Natural killer cell (primary cell): ENCODE measurements at places on chromosomes 1 and 21. TPM values are rescaled to one million over a fixed set of nuclear protein-coding genes. Genes with fewer than 3 reads are reported as not detected.
A peak's percentile ranks its signal among the peaks of the same experiment; 100 is the strongest.

The TNFSF4 gene
- 3.7 TPM for total RNA-seq

The GBP2 gene
- total RNA-seq, result 153 TPM

The LRRC53 gene
- total RNA-seq, result not detected

The GNAT2 gene
- total RNA-seq, result not detected

The ARID4B gene
- 178 TPM for total RNA-seq

GRCh38 chr1:90351019-90351418 is 356.1 kb downstream of the ZNF326 start:
- H3K27ac ChIP-seq, result no peak overlapping the region
- H3K4me1 ChIP-seq, result no peaks in the 10 kb centered on the region
- H3K36me3 ChIP-seq, result no peaks in the 10 kb centered on the region
- no peaks in the 10 kb centered on the region for H3K27me3 ChIP-seq

DNA sequence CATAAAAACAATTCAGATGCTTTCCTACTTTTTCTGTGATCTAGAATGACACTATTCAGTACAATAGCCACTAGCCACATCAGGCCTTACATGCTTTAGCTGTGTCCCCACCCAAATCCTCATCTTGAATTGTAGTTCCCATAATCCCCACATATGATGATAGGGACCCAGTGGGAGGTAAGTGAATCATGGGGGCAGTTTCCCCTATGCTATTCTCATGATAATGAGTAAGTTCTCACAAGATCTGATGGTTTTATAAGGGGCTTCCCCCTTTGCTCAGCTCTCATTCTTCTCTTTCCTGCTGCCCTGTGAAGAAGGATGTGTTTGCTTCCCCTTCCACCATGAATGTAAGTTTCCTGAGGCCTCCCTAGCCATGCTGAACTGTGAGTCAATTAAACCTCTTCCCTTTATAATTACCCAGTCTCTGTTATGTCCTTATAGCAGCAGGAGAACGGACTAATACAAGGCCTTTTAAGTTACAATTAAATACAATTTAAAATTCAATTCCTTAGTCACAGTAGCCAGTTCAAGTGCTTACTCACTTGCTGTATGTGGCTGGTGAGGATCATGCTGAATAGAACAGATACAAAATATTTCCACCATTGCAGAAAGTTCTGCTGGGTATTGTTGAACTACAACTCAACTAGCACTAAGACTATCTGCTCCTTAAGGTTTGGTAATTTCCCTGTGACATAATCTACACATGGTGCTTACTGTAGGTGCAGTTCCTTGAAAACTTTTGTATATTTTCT is 106.7 kb downstream of the SCMH1 start:
- H3K27me3 ChIP-seq, result no peaks in the 10 kb centered on the region
- DNase-seq, result no peak
- no peaks in the 10 kb centered on the region for H3K36me3 ChIP-seq
- H3K4me3 ChIP-seq, result no peak overlapping the region
- no peaks in the 10 kb centered on the region for H3K4me1 ChIP-seq

- peaks cover 3% of the 10 kb centered on the region for H3K27me3 ChIP-seq
- H3K4me1 ChIP-seq, result no peaks in the 10 kb centered on the region
- H3K4me3 ChIP-seq, result no peak overlapping the region
- H3K27ac ChIP-seq, result no peak overlapping the region
These were observed 77.4 kb downstream of the FOXD2 start for GRCh38 chr1:47515164-47515789.

- H3K27ac ChIP-seq, result no peak overlapping the region
- no peaks in the 10 kb centered on the region for H3K27me3 ChIP-seq
- H3K4me3 ChIP-seq, result no peak overlapping the region
- H3K36me3 ChIP-seq, result peaks cover 3% of the 10 kb centered on the region
- no peak for DNase-seq
These were observed 17.9 kb downstream of the B3GALNT2 start for GRCh38 chr1:235486321-235486720.

- no peak overlapping the region for H3K4me3 ChIP-seq
- DNase-seq, result no peak
- no peaks in the 10 kb centered on the region for H3K4me1 ChIP-seq
- no peaks in the 10 kb centered on the region for H3K36me3 ChIP-seq
These were observed 292.0 kb upstream of the PLXNA2 start for GRCh38 chr1:208536212-208536611.

GRCh38 chr1:113542221-113542701 is 151.9 kb downstream of the MAGI3 start:
- H3K27ac ChIP-seq, result no peak overlapping the region
- no peaks in the 10 kb centered on the region for H3K36me3 ChIP-seq
- no peaks in the 10 kb centered on the region for H3K27me3 ChIP-seq

- no peak for DNase-seq
- no peaks in the 10 kb centered on the region for H3K27me3 ChIP-seq
- peaks cover 1% of the 10 kb centered on the region for H3K4me1 ChIP-seq
- peaks cover 18% of the 10 kb centered on the region for H3K36me3 ChIP-seq
- no peak overlapping the region for H3K27ac ChIP-seq
These were observed 79.0 kb downstream of the SASS6 start for GRCh38 chr1:100053727-100054126.

DNA sequence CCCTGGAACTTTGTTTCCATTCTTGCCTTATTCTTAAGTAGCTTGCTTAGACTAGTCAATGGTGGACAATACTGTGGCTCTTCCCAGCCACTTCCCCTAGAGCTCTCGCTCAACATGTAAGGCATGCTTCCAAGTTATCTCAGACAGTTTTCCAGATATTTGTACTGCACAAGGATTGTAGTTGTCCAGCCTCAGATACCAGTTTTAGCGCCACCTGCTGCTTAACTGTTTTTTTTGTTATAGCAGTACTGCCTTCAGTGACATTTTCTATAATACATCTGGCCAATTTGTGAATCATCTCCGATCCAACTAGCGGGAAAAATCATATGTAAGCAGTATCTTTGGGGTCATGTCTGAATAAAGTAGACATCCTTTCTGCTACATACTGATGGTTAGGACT is 346.7 kb upstream of the ADGRL4 start:
- DNase-seq, result peak; percentile 1
- no peak overlapping the region for H3K4me3 ChIP-seq
- no peak overlapping the region for H3K27ac ChIP-seq
- H3K27me3 ChIP-seq, result no peaks in the 10 kb centered on the region
- H3K4me1 ChIP-seq, result no peaks in the 10 kb centered on the region

- no peaks in the 10 kb centered on the region for H3K36me3 ChIP-seq
- no peak overlapping the region for H3K27ac ChIP-seq
- DNase-seq, result no peak
These were observed 122.6 kb upstream of the TNFSF4 start for GRCh38 chr1:173329726-173330125.

DNA sequence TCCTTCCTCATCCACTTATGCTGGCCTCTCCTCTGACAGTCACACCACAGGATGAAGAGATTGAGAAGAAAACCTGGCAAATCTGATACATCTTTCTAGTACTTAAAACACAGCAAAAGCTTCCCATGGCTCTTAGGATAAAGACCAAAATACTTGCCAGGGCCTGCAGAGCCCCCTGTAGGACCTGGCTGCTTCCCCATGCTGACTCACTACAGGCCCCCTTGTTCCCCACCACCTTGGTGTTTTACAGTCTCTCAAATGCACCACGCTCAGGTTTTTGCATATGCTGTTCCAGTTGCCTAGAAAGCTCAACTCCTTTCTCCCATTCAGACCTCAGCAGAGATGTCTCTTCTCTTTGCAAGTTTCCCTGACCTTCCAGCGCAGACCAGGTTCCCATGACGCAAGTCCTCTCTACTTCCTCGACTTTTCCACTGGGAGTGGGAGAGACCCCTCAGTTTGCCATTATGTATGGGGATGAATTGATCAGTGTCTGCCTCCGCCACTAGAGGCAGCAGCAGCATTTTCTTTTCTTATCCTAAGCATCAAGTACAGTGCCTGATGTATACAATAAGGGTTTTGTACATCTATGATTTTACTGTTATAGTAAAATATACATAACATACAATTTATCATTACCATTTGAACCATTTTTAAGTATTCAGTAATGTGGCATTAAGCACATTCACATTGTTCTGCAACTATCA is 113.8 kb upstream of the C8B start:
- H3K27me3 ChIP-seq, result no peaks in the 10 kb centered on the region
- no peak overlapping the region for H3K27ac ChIP-seq
- no peak overlapping the region for H3K4me3 ChIP-seq
- H3K4me1 ChIP-seq, result no peaks in the 10 kb centered on the region
- no peaks in the 10 kb centered on the region for H3K36me3 ChIP-seq
- DNase-seq, result no peak

DNA sequence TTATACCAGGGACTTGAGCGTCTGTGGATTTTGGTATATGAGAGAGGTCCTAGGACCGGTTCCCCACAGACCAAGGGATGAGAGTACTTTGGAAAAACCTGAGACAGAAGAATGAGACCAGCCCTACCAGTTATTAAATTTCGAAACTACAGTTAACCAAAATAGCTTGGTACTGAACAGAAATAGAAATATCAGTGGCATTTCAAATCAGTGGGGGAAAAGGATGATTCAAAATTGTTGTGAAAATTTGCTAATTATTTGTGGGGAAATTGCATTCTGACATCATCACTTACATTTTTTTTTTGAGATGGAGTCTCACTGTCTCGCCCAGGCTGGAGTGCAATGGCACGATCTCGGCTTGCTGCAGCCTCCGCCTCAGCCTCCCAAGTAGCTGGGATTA is 8.2 kb downstream of the EXOC8 start:
- H3K36me3 ChIP-seq, result peaks cover 12% of the 10 kb centered on the region
- no peak overlapping the region for H3K27ac ChIP-seq
- H3K4me3 ChIP-seq, result no peak overlapping the region
- DNase-seq, result no peak
- H3K4me1 ChIP-seq, result peaks cover 3% of the 10 kb centered on the region

DNA sequence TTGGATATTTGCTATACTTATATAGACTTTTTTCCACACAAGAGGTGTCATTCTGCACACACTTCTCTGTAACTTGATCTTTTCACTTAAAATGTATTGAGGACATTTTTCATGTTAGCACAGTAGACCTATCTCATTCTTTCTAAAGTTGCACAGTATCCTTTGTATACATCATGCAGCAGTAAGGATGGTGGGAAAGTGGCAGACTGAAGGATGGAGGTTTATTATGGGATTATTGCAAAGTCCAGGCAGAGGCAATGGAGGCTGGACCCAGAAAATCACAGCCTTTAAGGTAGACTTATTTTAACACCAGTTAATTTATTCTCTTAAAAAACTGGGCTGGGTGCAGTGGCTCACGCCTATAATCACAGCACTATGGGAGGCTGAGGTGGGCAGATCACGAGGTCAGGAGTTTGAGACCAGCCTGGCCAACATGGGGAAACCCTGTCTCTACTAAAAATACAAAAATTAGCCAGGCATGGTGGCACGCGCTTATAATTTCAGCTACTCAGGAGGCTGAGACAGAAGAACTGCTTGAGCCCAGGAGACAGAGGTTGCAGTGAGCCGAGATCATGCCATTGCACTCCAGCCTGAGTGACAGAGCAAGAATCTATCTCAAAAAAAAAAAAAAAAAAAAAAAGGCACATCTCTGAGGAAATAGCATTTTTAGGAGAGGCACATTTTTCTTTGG is 25.8 kb downstream of the SLAMF1 start:
- no peak for DNase-seq
- H3K36me3 ChIP-seq, result no peaks in the 10 kb centered on the region
- H3K27ac ChIP-seq, result no peak overlapping the region
- H3K4me1 ChIP-seq, result peaks cover 12% of the 10 kb centered on the region

- no peak overlapping the region for H3K27ac ChIP-seq
- peak overlapping the region; percentile 57 for H3K4me3 ChIP-seq
- peaks cover 15% of the 10 kb centered on the region for H3K4me1 ChIP-seq
These were observed 17.1 kb upstream of the TMEM9 start for GRCh38 chr1:201171063-201172036.

DNA sequence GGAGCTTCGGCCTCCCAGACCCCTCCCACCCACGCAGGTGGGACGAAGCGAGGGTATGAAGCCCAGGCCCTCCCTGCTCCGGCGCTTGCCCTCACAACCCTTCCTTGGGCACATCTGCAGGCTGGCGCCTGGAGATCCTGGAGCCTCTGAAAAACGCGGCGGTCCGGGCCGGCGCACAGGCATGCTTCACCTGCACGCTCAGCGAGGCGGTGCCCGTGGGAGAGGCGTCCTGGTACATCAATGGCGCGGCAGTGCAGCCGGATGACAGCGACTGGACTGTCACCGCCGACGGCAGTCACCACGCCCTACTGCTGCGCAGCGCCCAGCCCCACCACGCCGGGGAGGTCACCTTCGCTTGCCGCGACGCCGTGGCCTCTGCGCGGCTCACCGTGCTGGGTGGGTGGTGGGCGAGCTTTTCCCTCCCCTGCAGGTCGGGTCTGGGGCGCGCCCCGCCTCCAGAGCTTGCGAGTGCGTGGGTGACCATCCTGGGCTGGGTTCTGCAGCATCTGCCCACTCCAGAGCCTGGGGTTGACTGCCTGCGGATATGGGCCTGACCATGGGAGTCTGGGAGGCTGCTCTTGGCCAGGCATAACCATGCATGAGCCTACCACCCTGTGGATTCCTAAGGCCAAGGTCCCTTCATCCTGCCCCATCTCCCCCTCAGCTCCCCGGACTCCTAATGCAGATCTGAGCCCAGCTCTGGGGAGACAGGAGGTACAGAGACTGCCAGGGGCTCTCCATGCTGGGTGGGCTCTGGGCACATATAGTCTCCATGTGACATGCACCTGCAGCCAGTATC is 89.8 kb downstream of the TRIM11 start:
- no peak overlapping the region for H3K4me3 ChIP-seq
- no peaks in the 10 kb centered on the region for H3K36me3 ChIP-seq
- no peaks in the 10 kb centered on the region for H3K4me1 ChIP-seq

- DNase-seq, result no peak
- H3K36me3 ChIP-seq, result no peaks in the 10 kb centered on the region
- H3K27ac ChIP-seq, result no peak overlapping the region
- no peak overlapping the region for H3K4me3 ChIP-seq
- no peaks in the 10 kb centered on the region for H3K4me1 ChIP-seq
These were observed 179.7 kb downstream of the TNFSF18 start for GRCh38 chr1:172870901-172871606.

GRCh38 chr1:227654858-227655752 is 80.0 kb downstream of the JMJD4 start:
- no peak overlapping the region for H3K4me3 ChIP-seq
- H3K36me3 ChIP-seq, result peaks cover 19% of the 10 kb centered on the region
- no peaks in the 10 kb centered on the region for H3K27me3 ChIP-seq
- no peaks in the 10 kb centered on the region for H3K4me1 ChIP-seq

GRCh38 chr21:34949499-34949898 is 99.6 kb downstream of the RUNX1 start:
- H3K27me3 ChIP-seq, result no peaks in the 10 kb centered on the region
- no peaks in the 10 kb centered on the region for H3K36me3 ChIP-seq
- no peak overlapping the region for H3K4me3 ChIP-seq
- H3K27ac ChIP-seq, result no peak overlapping the region
- DNase-seq, result no peak
- peaks cover 7% of the 10 kb centered on the region for H3K4me1 ChIP-seq
